ENCODE measurements at places on chromosomes 2 and 18.

DNA sequence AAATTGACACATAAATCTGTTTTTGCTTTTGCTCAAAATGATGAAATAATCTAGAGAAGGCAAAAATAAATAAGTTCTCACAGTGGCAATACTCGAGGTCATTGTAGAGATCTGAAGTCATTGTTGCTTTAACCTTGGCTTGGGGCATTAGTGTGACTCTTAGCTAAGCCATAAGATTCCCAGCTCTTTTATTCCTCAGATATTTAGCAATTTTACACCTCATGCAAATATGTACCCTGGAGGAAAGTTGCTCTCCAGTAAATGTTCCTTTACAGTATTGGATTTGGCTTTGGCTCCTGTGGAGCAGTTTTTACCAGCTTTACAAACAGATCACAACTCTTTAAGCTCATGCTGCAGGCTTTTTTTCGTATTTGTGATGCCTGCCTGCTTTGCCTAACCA lies 134.2 kb upstream of the NABP1 start:
- DNase-seq: no peak

- no peak for DNase-seq
Measured at GRCh38 chr2:47541848-47542450, 139.0 kb downstream of the MSH2 start.

GRCh38 chr2:191846515-191847476 lies at the start of gene CAVIN2:
Gene CAVIN2 (minus strand): TSS chr2:191847088. CDS start chr2:191846925, 163 bp downstream.
- DNase-seq: peak; percentile 90

GRCh38 chr18:9766076-9766481 lies 58.0 kb downstream of the RAB31 start:
- DNase-seq: no peak

DNA sequence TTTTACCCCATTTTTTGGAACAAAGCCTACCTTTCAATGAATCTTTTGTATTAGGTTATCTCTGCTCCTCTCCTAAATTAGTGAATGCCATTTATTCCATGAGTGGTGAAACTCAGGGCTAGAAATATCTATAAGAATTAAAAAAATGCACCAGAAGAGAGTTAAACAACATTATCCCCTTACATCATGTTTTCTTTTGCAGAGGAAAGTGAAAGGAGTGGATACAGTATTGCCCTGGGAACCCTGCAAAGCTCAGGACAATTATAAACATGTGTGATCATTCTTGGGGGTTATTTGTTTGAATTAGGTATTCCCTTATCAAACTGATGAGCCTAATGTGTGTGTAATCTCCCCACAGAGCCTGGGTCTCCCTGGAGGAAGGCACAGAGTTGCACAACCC lies 559.2 kb downstream of the RNF144A start:
- DNase-seq: peak; percentile 20

GRCh38 chr2:219633276-219634065 lies 6.0 kb downstream of the SLC4A3 start:
- no peak for DNase-seq

- DNase-seq: peak; percentile 93
Measured at GRCh38 chr2:109164739-109165221, 35.8 kb downstream of the SH3RF3 start.

- peak; percentile 34 for DNase-seq
Measured at GRCh38 chr2:1824202-1824905, 80.0 kb upstream of the PXDN start.

GRCh38 chr2:191012845-191013681 lies 908 bp downstream of the STAT1 start:
- DNase-seq: no peak

GRCh38 chr2:24009680-24010476 lies at the start of gene MFSD2B:
Gene MFSD2B (plus strand): TSS chr2:24010085. CDS start chr2:24010097, 12 bp downstream.
- DNase-seq: no peak

- DNase-seq: no peak
Measured at GRCh38 chr2:205617905-205618304, 64.4 kb upstream of the NRP2 start.

GRCh38 chr2:43776324-43776723 lies 2.5 kb downstream of the DYNC2LI1 start:
- DNase-seq: no peak

GRCh38 chr2:207869784-207870778 lies 100.4 kb upstream of the FZD5 start:
- peak; percentile 64 for DNase-seq

DNA sequence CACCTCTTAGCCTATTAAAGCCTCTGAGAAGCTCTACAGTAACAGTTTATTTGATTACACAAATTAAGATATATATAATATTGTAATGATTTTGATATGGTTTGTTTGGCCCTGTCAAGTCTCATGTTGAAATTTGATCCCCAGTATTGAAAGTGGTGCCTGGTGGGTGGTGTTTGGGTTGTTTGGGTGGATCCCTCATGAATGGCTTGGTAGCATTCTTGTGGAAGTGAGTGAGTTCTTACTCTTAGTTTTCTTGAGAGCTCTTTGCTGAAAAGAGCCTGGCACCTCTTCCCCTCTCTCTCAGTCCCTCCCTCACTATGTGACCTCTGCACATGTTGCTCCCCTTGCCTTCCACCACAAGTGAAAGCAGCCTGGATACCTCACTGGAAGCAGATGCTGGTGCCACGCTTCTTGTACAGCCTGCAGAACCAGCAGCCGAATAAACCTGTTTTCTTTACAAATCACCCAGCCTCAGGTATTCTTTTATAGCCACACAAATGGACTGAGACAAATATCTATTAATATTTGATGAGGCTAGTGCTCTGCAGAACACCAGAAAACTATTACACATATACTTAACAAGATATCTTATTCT lies 52.8 kb downstream of the SLC4A10 start:
- no peak for DNase-seq

DNA sequence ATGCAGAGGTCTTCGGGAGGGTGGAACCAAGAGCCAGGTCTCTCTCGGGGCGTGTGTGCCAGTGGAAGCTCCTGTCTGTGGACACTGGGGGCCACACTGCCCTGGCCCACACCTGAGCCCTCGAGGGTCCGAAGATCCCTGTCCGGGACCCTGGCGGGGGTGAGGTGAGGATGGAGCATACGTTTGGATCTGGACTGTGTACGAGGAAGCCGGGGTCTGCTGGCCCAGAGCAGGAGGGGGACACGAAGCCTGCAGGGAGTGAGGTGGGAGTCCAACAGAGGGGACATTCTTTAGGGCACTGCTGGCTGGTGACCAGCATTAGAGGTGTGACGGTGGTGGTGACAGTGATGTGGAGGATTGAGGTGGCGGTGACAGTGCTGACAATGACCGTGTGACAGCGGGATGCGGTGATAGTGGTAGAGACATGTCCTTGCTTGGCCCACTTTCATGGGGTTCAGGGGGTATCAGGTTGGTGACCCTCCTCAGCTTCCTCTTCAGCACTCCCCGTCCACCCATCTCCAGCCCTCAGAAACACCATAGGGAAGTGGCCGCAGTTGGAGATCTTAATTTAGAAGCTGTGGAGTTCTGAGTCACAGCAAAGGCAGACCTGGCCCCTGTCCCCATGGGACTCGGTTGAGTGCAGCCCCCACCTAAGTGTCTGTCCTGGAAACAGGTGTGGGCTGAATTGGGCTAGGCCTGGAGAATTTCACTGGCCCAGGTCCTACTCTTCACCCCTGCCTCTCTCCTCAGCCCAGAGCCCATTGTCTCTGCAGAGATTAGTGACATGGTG lies 252.0 kb downstream of the DYSF start:
- DNase-seq: no peak

DNA sequence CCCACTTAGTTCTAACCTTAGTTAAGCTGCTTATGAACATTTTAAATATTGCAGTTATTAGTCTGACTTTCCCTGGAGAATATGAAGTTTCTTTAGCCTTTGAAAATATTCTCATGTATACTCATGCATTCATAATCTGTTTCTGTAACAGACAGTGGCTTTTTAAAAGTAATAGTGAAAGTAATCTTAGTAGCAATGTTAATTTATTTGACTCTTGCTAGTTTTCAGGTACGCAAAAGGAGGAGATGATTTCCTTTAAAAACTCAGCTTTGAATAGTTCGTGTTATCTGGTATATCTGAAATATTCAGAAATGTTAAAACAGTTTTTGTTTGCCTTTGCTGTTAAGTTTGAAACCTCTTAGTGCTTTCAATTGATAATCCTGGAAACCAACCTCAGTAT lies 3.8 kb downstream of the ANKRD12 start:
- DNase-seq: no peak

GRCh38 chr2:197089655-197090054 lies 163.1 kb upstream of the PGAP1 start:
- no peak for DNase-seq

- DNase-seq: peak; percentile 95
Measured at GRCh38 chr2:37711831-37712230, 40.4 kb upstream of the CDC42EP3 start.

DNA sequence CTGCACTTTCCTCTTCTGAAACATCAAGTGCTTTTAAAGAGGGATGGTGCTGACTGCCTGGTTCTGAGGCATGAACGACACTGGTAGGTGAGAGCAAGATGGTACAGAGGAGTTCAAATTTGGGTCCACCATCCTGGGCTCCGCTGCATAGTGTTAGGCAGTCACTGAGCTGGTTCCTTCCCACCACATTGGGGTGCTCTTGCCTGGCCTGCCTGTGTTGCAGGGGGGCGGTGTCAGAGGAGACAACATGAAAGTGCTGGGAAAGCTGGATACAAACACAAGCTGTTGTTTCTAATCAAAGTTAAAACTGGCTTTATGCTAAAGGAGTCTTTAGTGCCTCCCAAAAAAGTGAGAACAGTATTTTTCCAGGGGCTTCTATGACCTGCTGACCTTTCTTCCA lies 258.1 kb downstream of the GBX2 start:
- DNase-seq: no peak

DNA sequence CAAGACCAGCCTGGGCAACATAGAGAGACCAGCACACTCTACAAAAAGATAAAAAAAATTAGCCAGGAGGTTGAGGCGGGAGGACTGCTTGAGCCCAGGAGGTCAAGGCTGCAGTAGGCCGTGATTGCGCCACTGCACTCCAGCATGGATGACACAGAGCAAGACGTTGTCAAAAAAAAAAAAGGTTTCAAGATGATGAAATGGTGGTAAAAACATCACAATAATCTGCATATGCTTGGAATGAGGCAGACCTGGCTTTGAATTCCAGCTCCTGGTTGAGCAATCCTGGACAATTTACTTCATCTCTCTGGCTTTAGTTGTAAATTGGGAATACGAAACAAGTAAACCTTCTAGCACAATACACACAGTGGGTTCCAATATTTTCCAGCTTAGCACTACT lies 24.1 kb downstream of the USP40 start:
- peak; percentile 63 for DNase-seq

DNA sequence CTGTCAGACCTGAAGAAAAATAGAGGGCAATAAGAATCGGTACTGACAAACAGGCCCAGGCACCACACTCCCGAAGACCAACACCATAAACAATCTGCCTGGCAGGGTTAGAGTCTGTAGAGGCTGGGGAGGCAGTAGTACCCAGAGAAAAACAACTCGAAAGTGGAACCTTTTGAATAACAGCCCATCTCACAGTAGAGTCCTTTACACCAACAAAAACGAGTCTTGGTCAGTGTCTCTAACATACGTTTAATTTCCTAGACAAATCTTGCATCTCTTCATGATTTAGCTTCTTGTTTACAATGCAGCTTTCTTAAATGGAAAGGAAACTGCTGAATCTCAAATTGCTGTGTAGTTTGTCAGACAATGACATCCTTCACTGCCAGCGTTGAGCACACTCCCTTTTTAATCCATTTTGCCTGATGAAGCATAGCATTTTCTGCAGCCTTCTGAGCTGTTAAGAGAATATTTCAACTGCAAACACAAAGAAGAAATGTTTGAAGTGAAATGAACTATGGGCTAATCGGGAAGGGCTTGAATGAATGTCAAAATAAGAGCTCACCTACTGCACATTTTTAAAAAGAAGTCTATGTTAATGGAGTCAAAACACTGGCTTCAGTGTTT lies 73.1 kb upstream of the DSG1 start:
- DNase-seq: no peak

- DNase-seq: no peak
Measured at GRCh38 chr2:134412639-134412999, 158.7 kb downstream of the MGAT5 start.

DNA sequence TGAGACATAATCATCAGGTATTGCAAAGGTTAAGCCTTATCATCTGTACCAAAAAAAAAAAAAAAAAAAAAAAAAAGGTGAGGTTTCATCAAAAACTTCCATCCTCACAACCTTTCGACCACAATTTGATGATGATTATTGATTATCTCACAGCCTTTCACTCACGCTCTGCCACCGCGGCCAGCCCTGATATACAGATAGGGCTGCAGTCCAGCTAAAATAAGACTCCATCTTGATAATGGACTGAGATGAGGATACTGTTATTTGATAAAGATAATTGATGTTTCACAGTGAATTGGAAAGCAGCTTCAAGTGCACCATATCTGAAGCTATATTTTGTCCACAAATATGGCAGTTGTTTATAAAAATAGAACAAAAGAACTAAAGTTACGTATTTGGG lies 159.7 kb upstream of the BOD1L2 start:
- DNase-seq: no peak

- no peak for DNase-seq
Measured at GRCh38 chr2:53511549-53511948, 256.1 kb upstream of the CHAC2 start.

- DNase-seq: peak; percentile 98
Measured at GRCh38 chr2:65366595-65367125, 65.7 kb downstream of the SPRED2 start.

- DNase-seq: peak; percentile 54
Measured at GRCh38 chr18:49754866-49755265, 58.5 kb downstream of the ACAA2 start.

DNA sequence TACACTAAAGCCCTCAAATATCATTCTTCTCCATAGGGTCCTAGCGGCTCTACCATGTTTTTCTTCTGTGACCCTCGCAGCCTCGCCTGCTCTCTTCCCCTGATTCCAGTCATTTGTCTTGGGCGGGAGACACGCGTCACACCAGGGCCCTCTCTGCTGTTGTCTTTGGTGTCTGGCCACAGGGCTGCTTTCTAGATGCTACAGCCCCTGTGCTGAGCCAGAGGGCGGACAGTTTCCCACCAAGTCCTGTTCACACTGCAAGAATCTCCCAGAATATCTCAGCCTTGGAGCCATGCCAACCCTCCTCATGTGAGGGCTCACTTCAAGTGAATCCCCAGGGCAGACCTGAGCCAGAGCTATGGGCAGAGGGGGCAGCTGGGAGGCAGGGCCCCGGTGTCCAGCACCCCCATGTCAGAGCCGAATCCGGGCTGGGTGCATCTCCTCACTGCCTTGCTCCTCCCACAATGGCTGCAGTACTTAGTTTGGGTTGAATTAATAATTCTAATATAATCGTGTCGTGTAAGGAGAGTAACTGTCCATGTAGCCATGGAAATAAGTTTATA lies 42.1 kb downstream of the DIPK1C start:
- no peak for DNase-seq

- no peak for DNase-seq
Measured at GRCh38 chr18:12086677-12087470, 6.8 kb upstream of the ANKRD62 start.

Data from fibroblast of skin of right biceps (primary cell).